ENCODE measurements at places on chromosomes 4 and X. TPM values are rescaled to one million over a fixed set of nuclear protein-coding genes. Genes with fewer than 3 reads are reported as not detected.

GRCh38 chr4:75736862-75737261, 12.5 kb downstream of the USO1 start:
- no peaks in the 10 kb centered on the region for H3K27me3 ChIP-seq
- H3K4me3 ChIP-seq = no peak overlapping the region
- H3K4me1 ChIP-seq = peaks cover 7% of the 10 kb centered on the region
- no peak overlapping the region for H3K27ac ChIP-seq
- no peak for DNase-seq

- no peak overlapping the region for H3K27ac ChIP-seq
- no peak for DNase-seq
- H3K27me3 ChIP-seq = no peaks in the 10 kb centered on the region
- no peaks in the 10 kb centered on the region for H3K36me3 ChIP-seq
- H3K4me1 ChIP-seq = no peaks in the 10 kb centered on the region
Measured at GRCh38 chr4:30755346-30755745, 35.2 kb downstream of the PCDH7 start.

DNA sequence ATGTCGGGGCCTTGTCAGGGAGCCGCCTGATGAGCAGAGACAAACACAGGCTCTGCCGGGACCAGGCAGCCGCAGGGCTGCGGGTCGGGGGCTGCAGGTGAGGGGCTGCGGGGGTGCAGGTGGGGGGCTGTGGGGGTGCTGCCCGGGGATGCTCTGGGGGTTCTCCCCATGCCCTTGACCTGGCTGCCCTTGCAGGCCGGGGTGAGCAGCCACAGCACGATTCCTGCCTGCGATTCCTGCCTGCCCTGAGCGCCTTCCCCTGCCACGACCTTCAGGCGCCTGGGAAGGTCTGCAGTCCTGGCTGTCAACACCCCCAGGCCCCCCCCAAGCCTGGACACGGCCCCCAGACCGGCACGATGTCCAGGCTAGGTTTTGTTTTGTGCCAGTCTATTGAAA, 106.3 kb downstream of the FAM53A start:
- no peaks in the 10 kb centered on the region for H3K4me1 ChIP-seq
- H3K27ac ChIP-seq = no peak overlapping the region

DNA sequence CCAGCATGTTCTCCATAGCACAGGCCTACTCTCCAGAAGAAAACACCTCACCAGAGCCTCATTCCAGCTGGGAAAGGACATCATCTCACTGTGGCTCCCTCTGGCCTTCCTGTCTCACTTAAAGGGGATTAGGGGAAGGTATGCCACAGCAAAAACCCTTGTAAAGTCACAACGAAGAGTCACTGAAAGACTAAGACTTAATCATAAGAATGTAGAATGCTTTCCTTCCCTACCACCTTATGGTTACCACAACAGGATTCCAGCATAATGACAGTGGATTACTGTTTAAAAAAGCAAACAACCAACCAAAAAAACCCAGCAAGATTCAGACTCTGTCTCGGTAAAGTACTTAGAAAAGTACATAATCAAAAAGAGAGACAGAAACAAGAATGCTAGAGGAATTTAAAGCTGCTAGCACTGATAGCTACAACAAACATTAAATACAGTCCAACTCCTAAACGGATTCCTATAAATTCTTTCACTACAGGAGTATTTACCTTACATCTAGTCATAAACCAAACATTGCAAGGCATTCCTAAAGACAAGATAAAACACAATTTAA, 75.1 kb downstream of the BANK1 start:
- H3K4me1 ChIP-seq = no peaks in the 10 kb centered on the region
- no peak for DNase-seq
- H3K36me3 ChIP-seq = no peaks in the 10 kb centered on the region
- no peak overlapping the region for H3K4me3 ChIP-seq
- H3K27me3 ChIP-seq = no peaks in the 10 kb centered on the region

GRCh38 chr4:60463857-60464502, 736.1 kb upstream of the ADGRL3 start:
- H3K36me3 ChIP-seq = no peaks in the 10 kb centered on the region
- no peaks in the 10 kb centered on the region for H3K4me1 ChIP-seq
- no peaks in the 10 kb centered on the region for H3K27me3 ChIP-seq
- H3K27ac ChIP-seq = no peak overlapping the region

DNA sequence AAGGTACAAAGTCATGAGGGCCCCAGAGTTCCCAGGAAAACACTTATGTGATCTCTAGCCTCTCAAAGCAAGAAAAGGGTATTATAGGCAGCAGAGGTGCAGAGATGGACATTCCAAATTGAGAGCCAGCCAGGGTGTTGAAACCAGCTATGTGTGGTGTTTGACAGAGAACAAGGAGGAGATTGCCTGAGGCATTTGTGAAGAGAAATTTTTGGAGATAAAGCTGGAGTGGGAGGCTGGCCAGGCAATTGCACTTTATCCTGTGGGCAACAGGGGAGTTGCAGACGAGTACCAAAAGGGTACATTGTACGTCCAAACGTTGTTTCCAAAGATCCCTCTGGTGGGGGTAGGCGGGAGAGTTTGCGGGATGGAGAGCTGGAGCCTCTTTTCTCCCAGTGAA, 2.5 kb upstream of the GABRE start:
- no peaks in the 10 kb centered on the region for H3K27me3 ChIP-seq
- no peaks in the 10 kb centered on the region for H3K4me1 ChIP-seq
- DNase-seq = no peak
- H3K4me3 ChIP-seq = no peak overlapping the region

DNA sequence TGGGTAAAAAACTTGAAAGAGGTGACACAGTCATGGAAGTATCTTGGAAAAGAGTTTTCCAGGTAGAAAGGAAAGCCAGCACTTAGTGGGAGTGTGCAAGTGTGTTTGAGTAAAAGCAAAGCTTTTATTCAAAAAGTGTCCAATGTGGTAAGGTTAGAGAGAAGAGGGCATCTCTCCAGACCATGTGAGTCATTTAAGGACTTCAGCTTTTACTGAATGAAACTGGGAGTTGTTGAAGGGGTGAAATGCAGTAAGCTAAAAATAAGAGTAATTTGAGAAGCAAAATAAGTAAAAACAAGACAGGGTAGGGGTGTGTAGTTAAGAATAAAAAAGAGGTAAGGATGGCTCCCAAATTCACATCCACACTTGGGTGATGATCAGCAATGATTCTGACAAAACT, 238.9 kb downstream of the SLC7A11 start:
- no peaks in the 10 kb centered on the region for H3K27me3 ChIP-seq
- no peaks in the 10 kb centered on the region for H3K4me1 ChIP-seq

PAGE5 gene
- not detected for total RNA-seq

CCNA2 gene
- total RNA-seq = 69.6 TPM

SLC6A14 gene
- total RNA-seq = 0.05 TPM

HTN3 gene
- total RNA-seq = not detected

GIMD1 gene
- total RNA-seq = not detected
